ENCODE measurements at places on chromosomes 2 and 18.

DNA sequence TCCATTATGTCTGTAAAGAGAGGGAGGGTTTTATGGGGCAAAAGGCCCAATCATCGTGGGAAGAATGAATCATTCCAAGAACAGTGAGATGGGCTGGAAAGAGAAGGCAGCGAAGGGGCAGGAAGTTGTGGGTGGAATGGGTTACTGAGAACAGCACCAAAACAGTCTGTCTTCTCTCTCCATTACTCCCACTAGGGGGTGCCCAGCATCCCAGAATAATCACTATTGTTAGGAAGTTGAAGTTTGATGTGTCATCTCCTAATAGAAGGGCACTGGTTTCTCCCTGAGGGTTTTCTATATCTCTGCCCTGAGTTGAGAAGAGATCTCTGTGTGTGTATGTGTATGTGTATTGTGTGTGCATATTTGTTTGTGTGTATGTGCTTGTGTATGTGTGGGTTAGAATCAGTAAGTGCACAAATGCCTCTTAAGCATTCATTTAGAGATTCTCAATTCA is 76.6 kb upstream of the MAP4K3 start:
- DNase-seq: no peak

- no peak for DNase-seq
Observed at GRCh38 chr2:112149866-112150435, 11.8 kb downstream of the FBLN7 start.

DNA sequence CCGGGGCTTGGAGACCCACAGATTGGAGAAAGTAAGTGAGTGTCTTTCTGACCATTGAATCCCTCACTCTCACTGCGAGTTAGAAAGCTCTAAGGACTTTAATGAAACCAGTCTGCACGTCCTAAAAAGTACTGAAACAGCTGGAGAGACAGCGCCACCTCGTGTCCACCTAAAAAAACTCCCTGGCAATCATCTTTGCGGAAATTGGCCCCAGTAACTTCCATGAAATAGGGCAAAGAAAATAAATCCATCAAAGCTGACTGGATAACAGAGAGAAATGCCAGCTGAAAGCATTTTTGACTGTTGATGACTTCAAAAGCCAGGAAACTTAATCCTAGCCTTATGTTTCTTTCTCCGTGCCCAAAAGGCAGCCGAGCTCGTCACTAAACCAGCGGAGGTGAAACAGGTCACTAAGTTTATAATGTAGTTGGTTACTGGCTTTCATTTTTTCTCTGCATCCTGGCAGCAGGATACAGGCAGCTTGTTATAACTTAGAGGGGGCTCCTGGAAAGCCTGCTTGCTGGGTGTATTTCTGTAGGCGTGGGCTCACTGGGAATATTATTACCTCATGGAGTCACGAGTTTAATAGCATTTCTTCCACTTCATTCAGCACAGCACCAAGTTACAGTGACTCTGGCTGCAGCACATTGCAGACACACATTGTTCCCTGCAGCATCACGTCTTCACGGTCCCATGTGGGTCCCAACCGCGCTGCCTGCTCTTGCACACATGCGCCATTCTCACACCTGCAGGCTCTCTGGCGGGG is 266.5 kb downstream of the HRH4 start:
- DNase-seq: peak; percentile 91

DNA sequence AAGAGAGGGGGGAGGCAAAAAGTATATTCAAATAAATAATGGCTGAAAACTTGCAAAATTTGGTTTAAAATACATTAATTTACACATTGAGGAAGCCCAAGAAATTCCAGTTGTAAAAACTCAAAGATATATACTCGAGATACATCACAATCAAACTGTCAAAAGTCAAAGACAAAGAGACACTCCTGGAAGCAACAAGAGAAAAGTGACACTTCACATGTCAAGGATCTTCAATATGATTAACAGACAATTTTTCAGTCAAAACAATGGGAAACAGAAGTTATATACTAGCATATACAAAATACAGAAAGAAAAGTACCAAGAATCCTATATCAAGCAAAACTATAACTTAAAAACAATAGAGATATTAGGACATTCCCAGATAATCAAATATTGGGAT is 170.2 kb downstream of the CCDC178 start:
- DNase-seq: no peak

- DNase-seq: no peak
Observed at GRCh38 chr2:9291331-9291730, 84.7 kb downstream of the ASAP2 start.

GRCh38 chr2:198762441-198762840 is 695.3 kb downstream of the SATB2 start:
- no peak for DNase-seq

DNA sequence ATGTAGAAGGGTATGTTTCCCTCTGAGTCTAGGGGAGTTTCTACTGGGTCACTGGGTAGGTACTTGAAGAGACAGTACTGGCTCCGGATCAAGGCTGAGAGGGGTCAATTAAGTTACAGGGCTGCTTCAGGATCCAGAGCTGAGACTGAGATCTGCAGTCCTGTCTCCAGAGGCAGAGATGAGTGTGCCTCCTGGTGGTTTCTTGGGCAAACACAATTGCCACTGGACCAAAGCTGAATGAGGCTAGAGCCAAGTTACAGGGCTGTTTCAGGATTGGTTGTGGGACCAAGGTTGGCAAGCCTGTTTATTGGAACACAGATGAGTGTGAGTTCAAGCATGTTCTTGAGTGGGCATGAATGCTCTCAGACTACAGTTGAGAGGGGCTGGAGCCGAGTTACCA is 157.9 kb downstream of the ADCYAP1 start:
- no peak for DNase-seq

- no peak for DNase-seq
Observed at GRCh38 chr2:150787353-150788093, 300.1 kb upstream of the RND3 start.

- no peak for DNase-seq
Observed at GRCh38 chr18:75044296-75044695, 164.6 kb downstream of the PTGR3 start.

DNA sequence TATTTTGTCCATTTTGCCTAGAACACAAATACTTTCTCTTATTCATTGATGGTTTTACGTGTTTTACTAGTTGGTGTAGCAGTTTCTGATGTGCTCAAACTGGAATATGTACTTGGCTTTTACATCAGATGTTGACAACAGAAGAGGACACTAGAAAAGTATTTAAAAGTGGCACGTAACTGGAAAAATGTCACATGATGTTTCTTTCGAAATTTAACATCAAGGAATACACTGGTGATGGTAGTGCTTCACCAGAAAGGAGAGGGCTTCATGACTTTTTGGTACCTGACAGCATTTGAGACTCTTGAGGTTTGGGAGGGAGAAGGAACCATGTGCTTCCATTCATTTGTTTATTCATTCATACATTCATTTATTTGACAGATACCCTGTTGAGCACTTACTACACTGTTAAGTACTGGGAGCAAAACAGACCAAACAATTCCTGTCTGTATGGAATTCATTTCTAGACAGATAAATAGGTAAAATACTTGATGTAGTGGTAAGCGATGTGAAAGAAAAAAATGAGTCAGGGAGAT is 1.5 kb downstream of the GIGYF2 start:
- no peak for DNase-seq

GRCh38 chr2:236239276-236240065 is 24.7 kb downstream of the ASB18 start:
- DNase-seq: no peak

- DNase-seq: no peak
Observed at GRCh38 chr18:40577239-40577980, 1377.6 kb upstream of the PIK3C3 start.

GRCh38 chr18:69383186-69383585 is 17.5 kb upstream of the DOK6 start:
- DNase-seq: no peak

GRCh38 chr2:54591551-54591950 is 131.9 kb upstream of the EML6 start:
- no peak for DNase-seq

DNA sequence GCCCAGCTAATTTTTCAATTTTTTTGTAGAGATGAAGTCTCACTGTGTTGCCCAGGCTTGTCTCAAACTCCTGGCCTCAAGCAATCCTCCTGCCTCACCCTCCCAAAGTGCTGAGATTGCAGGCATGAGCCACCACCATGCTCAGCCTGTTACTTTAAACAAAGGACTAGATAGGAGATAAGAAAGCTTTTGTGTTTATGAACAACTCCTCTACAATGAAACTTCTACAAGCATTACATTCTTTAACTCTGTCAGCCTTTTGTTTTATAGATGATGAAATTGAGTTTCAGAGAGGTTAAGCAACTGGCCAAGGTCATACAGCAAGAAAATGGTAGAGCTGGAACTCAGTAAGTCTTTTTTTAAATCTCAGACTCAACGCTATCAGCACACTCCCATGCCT is 22.7 kb downstream of the ALPK2 start:
- no peak for DNase-seq

DNA sequence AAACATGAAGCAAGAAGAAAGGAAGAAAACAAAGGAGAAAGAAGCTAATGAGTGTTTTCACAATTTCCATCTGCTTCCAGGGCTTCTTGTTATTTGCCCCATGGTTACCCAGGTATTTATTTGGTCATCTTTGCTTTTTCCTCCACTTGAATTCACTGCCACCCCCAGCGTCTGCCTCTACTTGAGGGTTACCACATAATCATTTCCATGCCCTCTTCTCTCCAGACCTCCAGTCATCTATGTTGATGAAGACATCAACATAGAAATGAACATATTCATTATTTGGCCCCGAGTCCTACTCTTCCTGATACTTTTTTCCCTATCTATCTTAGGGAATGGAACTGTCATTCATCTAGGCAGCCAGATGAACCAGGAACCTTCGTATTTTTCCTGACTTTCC is 133.6 kb upstream of the CAVIN2 start:
- no peak for DNase-seq

DNA sequence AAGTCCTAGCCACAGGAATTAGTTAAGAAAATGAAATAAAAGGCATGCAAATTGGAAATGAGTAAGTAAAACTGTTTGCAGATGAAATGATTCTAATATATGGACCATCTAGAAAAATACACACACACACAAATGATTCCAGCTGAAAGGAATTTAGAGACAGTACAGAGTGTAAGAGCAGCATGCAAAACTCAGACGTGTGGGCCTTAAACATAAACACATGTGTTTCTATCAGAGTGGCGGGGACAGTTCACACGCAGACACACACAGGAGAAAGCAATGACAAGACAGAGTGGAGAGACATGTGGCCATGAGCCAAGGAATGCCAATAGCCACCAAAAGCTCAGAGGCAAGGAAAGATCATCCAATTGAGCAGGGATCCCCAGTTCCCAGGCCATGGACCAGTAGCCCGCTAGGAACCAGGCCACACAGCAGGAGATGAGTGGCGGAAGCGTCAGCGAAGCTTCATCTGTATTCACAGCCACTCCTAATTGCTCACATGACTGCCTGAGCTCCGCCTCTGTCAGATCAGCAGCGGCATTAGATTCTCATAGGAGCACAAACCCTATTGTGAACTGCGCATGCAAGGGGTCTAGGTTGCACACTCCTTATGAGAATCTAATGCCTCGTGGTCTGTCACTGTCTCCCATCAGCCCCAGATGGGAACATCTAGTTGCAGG is 155.4 kb downstream of the ARL4C start:
- no peak for DNase-seq

DNA sequence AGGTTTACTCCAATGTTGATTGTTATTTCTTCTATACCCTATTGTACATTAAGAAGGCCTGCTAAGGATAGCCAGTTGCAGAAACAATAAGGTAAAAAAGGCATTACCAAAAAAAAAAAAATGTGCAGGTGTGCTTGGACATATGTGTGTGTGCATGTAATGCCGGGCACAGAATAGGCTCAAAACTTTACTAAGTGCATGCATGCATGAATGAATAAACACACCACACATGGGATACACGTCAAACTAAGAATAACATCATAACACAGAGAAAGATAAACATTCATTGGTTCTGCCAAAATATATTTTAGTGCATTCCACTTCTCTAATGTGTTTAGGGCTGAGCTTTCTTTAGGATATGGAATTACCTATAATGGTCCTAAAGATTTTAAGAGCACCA is 298.2 kb downstream of the TCF4 start:
- DNase-seq: no peak

DNA sequence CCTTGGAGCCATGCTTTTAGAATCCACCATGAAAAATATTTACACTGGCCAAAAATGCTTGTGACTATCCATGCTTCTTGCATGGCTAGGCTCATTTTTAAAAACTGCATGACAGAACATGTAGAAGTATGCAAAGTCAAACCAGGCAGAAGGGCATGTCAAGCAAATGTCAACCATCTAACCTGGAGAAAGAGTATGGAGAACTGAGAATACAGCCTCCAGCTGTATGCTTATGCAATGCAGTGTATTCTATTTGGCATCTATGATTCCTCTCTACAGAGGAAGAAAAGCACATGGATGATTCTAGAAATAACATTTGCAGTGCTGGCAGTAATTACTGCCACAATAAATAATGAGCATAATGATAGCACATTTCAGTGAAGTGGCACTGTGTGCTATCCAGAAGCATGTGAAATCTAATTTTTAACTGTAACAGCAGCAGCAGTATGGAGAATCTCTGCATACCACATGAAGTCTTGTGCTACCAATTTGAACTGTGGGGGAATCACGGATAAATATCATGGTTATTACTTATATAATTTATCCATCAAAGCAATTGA is 87.3 kb upstream of the CCDC141 start:
- no peak for DNase-seq

DNA sequence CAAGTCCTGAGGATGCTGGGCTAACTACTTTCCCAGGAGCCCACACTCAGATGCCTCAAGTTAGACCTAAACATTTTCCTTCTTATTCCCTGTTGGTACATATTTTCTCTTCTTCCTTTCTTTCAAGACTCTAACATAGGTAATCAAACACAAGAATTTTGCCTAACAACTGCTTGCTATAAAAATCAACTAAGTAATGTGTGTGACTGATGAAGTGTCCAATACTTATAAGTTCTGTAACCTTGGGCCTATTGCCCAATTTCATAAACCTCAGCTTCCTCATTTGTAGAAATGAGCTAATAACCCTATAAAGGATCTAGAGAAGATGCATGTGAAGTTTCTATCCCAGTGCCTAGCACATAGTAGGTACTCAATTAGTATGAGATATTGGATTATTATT is 31.6 kb upstream of the PIK3C3 start:
- no peak for DNase-seq

- DNase-seq: no peak
Observed at GRCh38 chr2:47519147-47519537, 116.2 kb downstream of the MSH2 start.

GRCh38 chr2:42987112-42987922 is 194.9 kb upstream of the HAAO start:
- DNase-seq: no peak

DNA sequence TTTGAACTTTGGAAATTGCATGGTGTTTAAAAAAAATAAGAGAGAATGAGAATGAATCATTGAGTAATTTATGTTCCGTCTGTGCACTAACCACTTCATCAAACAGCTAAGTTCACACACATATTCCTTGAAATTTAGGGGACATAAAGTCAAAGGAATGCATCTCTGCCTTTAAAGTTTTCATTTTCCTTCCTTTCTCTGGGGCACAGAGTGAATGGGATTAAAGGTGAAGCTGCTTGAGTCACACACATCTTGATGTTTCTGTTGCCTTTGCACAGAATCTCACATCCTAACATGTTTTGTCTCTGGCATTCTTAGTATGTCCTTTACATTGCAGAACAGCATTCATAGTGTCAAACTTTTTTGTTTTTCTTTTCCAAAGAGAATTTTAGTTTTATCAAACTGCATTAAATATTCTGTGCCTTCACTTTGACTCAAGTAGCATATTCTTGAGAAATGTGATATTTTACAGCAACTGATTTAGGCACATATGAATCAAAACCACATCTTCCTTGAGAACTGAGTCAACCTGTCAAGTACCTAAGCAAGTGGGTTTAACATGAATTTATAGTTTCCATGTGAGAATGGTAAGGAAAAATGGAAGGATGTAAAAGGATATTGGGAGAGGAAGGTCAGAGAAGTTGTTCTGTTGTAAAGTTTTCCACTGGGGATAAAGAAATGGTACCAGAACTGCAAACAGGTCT is 169.1 kb upstream of the THUMPD2 start:
- DNase-seq: no peak

Measured in muscle of arm (tissue), 14 donors.